Chondrocyte (in vitro differentiated cells): ENCODE measurements at places on chromosomes 2 and 18. TPM values are rescaled to one million over a fixed set of nuclear protein-coding genes. Genes with fewer than 3 reads are reported as not detected.
A peak's percentile ranks its signal among the peaks of the same experiment; 100 is the strongest.

Gene KATNAL2
- total RNA-seq: 5.8 to 9.3 TPM (median 7.4 TPM) in 3 replicates

DNA sequence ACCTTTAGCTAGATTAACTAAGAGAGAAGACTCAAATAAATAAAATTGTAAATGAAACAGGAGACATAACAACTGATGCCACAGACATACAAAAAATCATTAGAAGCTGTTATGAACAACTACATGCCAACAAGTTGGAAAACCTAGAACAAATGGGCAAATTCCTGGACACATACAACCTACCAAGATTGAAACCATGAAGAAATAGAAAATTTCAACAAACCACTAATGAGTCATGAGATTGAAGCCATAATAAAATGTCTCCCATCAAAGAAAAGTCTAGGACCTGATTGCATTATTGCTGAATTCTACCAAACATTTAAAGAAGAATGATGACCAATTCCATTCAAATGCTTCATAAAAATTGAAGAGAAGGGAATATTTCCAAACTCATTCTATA lies 54.3 kb downstream of the ST3GAL5 start:
- H3K4me1 ChIP-seq: no peaks in the 10 kb centered on the region
- no peaks in the 10 kb centered on the region for H3K27me3 ChIP-seq
- DNase-seq: no peak
- no peak overlapping the region for H3K4me3 ChIP-seq

GRCh38 chr2:144242311-144242710 lies 277.6 kb downstream of the ZEB2 start:
- no peak for DNase-seq
- H3K4me3 ChIP-seq: no peak overlapping the region
- peaks cover 5% of the 10 kb centered on the region for H3K4me1 ChIP-seq
- peaks cover 3% of the 10 kb centered on the region for H3K36me3 ChIP-seq
- no peaks in the 10 kb centered on the region for H3K27me3 ChIP-seq

DNA sequence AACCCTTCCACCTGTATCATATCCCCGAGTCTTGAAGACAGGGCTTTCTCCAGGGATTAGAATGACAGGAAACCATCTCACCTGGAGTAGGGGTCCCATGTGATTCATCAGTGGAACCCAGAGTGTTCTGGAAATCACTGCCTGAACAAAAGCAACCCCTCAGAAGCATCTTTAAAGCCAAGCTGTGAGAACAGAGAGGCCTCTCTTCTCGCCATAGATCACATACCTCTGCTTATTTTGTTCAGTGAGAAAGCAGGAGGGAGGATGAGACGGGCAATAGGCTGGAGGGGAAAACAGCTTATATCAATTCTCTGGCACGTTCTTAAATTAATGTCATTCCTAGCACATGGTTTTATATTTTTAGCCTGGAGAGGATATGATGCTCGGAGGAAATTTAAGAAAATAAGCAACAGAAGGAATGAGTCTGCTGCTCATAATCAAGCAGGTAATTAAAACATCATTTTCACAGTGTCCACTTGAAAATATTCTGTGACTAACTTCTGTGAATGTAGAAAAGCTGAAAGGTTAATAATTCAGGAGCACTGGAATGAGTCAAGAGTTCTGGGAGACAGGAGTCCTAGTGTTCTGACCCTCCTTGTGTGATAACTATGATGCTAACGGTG lies 213.6 kb upstream of the SP5 start:
- H3K36me3 ChIP-seq: peaks cover 3% of the 10 kb centered on the region
- H3K27me3 ChIP-seq: peaks cover 37% of the 10 kb centered on the region
- DNase-seq: no peak

- H3K27ac ChIP-seq: peak overlapping the region; percentile 82
- H3K4me1 ChIP-seq: peaks cover 34% of the 10 kb centered on the region
- no peaks in the 10 kb centered on the region for H3K27me3 ChIP-seq
Observed at GRCh38 chr2:239329284-239329971, 71.4 kb downstream of the HDAC4 start.

- DNase-seq: no peak
- H3K27ac ChIP-seq: no peak overlapping the region
- peaks cover 7% of the 10 kb centered on the region for H3K27me3 ChIP-seq
Observed at GRCh38 chr2:23124214-23124750, 260.7 kb upstream of the KLHL29 start.

DNA sequence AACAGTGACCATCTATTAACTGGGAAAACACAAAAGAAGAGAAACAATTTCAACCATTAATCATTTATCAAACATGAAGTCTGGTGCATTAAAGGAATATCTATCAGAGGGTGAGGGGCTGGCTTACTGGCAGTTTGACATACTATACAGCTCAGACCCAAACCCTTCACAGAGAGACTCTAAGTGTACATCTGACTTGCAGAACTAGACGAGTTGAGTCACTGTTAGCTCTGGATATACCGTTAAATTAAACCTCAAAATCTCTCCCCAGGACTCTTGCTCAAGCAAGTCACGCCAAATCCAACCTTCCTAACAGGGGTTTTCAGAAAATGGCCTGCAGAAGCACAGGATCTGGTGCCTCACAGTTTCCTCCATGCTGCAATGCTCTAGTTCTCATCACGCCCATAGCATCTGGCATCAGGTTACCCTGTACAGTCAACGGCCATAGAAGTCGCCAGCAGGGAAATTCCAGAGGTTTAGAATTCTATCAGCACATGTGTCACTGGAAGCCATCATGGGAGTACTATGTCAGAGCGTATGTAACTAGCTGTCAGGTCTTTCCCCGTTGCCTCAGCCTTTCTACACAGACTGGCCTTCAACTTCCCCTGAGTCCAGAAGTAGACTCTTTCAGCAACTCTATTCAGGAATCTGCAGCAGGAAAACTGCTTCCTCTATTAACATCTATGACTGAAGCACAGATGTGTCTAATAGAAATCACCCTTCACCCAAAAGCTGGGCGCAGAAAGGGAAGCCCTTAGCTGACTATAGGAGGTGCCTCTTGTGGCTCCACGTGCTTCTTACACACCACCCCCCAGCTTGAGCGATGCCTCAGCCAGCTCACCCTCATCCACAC lies 9.3 kb downstream of the TGOLN2 start:
- H3K4me1 ChIP-seq: peaks cover 34% of the 10 kb centered on the region
- peak overlapping the region; percentile 65 for H3K27ac ChIP-seq
- no peaks in the 10 kb centered on the region for H3K27me3 ChIP-seq
- H3K36me3 ChIP-seq: peaks cover 41% of the 10 kb centered on the region
- no peak for DNase-seq

DNA sequence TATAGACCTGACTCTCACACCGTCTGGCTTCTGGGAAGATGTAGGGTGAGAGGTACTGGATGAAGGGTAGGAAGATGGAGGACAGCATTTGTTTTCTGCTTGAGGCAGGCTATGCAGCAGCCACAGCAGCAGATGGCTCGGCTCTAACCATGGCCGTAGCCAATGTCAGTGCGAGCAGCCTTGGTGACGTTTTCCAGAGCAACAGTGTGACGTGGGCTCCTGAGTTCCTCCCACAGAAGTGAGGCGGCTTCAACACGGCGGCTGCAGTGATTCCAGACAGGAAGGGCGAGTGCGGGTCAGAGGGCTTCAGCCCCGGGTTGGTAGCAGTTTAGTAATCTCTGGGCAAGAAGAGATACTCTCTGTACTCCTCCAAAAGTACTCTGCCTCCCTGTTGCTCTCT lies 133.0 kb upstream of the MYT1L start:
- no peaks in the 10 kb centered on the region for H3K4me1 ChIP-seq
- no peaks in the 10 kb centered on the region for H3K36me3 ChIP-seq
- H3K27ac ChIP-seq: no peak overlapping the region

- peaks cover 11% of the 10 kb centered on the region for H3K4me1 ChIP-seq
- no peak for DNase-seq
- no peak overlapping the region for H3K4me3 ChIP-seq
- H3K27me3 ChIP-seq: peaks cover 13% of the 10 kb centered on the region
- H3K36me3 ChIP-seq: peaks cover 1% of the 10 kb centered on the region
- H3K27ac ChIP-seq: no peak overlapping the region
Observed at GRCh38 chr2:238854699-238855229, 6.9 kb downstream of the TWIST2 start.

Gene FOXD4L1
- total RNA-seq: 0.44 TPM in 1 of 3 replicates, not detected in the others

Gene GKN2
- not detected in 3 replicates for total RNA-seq

Gene DOK6
- 5.9 to 15.1 TPM (median 8.9 TPM) in 3 replicates for total RNA-seq
